ENCODE measurements at places on chromosomes 12 and 14. TPM values are rescaled to one million over a fixed set of nuclear protein-coding genes. Genes with fewer than 3 reads are reported as not detected.

DNA sequence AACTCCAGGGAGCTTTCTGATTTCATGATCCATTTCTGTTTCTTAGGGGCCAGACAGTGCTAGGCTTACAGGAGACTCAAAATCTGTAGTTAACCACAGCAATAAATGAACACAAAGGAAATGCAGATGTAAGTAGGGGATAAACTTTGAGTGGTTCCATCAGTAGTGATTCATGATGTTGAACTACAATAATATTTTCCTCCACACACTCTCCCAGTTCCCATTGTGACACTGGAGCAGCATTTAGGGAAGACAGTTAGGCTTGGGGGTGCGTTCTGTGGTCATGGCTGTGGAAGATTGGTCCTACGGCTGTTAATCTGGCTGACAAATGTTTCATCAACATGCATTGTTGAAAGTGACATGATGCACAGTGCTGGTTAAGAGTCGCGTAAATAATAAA, 66.9 kb downstream of the HMGA2 start:
- no peak overlapping the region for H3K4me3 ChIP-seq
- no peaks in the 10 kb centered on the region for H3K27me3 ChIP-seq
- H3K4me1 ChIP-seq = peaks cover 32% of the 10 kb centered on the region

DNA sequence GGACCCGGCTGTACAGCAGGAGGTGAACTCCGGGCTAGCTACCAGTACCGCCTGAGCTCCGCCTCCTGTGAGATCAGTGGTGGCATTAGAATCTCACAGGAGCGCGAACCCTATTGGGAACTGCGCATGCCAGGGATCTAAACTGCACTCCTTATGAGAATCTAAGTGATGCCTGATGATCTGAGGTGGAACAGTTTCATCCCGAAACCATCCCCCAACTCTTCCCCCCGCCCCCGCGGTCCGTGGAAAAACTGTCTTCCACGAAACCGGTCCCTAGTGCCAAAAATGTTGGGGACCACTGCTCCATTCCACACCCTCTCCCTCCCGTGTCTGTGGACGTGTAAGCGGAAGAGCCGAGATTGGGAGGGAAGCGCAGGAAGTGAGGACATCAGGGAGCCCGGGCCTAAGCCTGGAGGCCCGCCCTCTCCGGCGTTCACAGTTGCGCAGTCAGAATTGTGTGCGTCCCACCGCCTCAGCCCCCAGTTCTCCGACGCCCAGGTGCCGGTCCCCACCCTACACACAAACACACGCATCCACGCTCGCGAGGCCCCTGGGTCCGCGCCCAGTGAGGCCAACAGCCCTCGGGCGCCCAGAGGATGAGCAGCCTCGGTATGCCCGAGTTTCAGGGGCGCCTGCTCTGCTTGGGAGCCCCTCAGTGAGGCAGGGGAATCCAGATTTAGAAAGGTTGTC, 1.8 kb upstream of the RNASE4 start:
- peak overlapping the region; percentile 99 for H3K27ac ChIP-seq
- H3K36me3 ChIP-seq = no peaks in the 10 kb centered on the region
- H3K4me1 ChIP-seq = no peaks in the 10 kb centered on the region
- H3K27me3 ChIP-seq = no peaks in the 10 kb centered on the region
- DNase-seq = peak; percentile 95

DEPDC4 gene
- total RNA-seq = 1.2 TPM

SLC7A7 gene
- 6.3 TPM for total RNA-seq

- H3K27me3 ChIP-seq = no peaks in the 10 kb centered on the region
- H3K36me3 ChIP-seq = no peaks in the 10 kb centered on the region
- H3K4me3 ChIP-seq = no peak overlapping the region
- H3K4me1 ChIP-seq = no peaks in the 10 kb centered on the region
Measured at GRCh38 chr12:69106482-69107118, 132.8 kb upstream of the CPSF6 start.

IAPP gene
- not detected for total RNA-seq

GRCh38 chr12:3225154-3225795, 148.1 kb downstream of the TSPAN9 start:
- H3K36me3 ChIP-seq = no peaks in the 10 kb centered on the region
- DNase-seq = peak; percentile 57
- no peaks in the 10 kb centered on the region for H3K27me3 ChIP-seq
- H3K4me1 ChIP-seq = no peaks in the 10 kb centered on the region
- no peak overlapping the region for H3K27ac ChIP-seq

GRCh38 chr14:69703047-69704039, 63.6 kb upstream of the SRSF5 start:
- no peaks in the 10 kb centered on the region for H3K27me3 ChIP-seq
- H3K4me1 ChIP-seq = no peaks in the 10 kb centered on the region
- DNase-seq = no peak
- H3K36me3 ChIP-seq = no peaks in the 10 kb centered on the region
- H3K4me3 ChIP-seq = no peak overlapping the region

PARPBP gene
- 9.4 TPM for total RNA-seq

STAC3 gene
- 0.26 TPM for total RNA-seq

DNA sequence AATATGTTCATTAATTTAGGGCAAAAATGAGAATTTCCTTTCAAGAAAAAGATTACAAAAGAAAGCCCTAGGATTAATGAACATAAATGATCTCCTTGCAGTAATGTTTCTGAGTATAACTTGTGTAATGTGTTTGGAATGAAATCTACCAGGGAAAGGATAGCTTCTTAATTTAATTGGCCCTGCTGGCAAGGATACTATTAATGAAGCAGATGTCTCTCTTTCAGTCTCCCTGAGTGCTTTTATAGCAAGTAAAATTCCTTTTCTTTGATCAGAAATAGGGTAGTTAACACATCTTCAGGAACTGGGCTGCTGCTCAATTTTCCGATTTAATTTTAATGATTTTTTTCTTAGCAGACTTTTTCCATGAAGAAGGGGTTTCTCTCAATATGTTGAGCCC, 379.4 kb upstream of the PDE3A start:
- no peaks in the 10 kb centered on the region for H3K36me3 ChIP-seq
- H3K4me3 ChIP-seq = no peak overlapping the region

DNA sequence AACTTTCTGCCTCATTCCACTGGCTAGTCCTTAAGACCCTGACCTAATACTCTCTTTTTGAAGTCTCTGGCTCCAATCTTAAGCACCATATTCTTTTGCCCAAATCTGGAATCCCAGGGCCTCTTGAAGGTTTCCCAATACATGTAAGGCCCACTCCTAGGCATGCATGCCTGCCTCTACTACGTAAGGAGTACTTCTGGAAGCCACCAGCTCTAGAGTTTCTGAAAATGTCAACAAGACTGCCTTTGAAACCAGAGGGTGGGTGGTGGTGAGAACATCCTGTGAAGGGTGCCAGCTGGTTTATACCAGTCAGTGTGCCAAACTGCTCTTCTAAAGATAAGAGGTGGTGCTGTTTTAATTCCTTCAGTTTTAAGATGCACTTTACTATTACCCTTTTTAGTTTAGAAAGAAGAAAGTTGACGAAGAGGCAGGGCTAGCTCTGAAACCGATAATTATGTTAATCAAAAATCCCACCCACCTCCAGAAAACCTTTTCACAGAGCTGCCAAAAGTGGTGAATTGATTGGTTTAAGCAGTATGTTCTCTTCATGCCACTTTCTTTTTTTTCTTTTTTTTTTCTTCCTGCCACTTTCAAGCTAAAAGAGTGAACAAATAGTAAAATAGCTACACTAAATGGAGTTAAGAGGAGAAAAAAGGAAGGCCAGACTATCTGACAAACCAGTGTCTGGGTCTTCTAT, 8.7 kb upstream of the WDR89 start:
- H3K27me3 ChIP-seq = no peaks in the 10 kb centered on the region
- H3K36me3 ChIP-seq = no peaks in the 10 kb centered on the region
- DNase-seq = no peak
- no peak overlapping the region for H3K27ac ChIP-seq
- H3K4me3 ChIP-seq = no peak overlapping the region

DNA sequence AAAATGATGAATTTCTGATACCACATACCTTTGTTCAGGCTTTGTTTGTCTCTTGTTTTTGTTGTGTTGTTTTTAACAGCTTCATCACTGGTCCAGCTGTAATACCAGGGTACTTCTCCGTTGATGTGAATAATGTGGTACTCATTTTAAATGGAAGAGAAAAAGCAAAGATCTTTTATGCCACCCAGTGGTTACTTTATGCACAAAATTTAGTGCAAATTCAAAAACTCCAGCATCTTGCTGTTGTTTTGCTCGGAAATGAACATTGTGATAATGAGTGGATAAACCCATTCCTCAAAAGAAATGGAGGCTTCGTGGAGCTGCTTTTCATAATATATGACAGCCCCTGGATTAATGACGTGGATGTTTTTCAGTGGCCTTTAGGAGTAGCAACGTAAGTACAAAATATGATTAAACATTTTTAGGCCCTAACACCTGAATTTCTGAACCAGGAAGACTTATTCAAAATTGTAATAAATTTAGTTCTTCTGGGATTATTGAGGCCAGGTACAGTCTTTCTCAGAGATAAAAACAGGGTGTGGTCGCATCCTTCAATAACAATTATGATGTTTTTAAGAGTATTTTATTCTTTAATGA, 22.4 kb downstream of the RXYLT1 start:
- no peak for DNase-seq
- no peak overlapping the region for H3K27ac ChIP-seq
- H3K4me3 ChIP-seq = no peak overlapping the region
- H3K4me1 ChIP-seq = no peaks in the 10 kb centered on the region
- H3K36me3 ChIP-seq = no peaks in the 10 kb centered on the region

- no peak for DNase-seq
- H3K27ac ChIP-seq = no peak overlapping the region
- H3K4me1 ChIP-seq = peaks cover 25% of the 10 kb centered on the region
- no peaks in the 10 kb centered on the region for H3K36me3 ChIP-seq
- H3K27me3 ChIP-seq = peaks cover 61% of the 10 kb centered on the region
Measured at GRCh38 chr12:49342914-49343731, 3.6 kb upstream of the DNAJC22 start.

GRCh38 chr12:115798309-115798917, 479.1 kb downstream of the MED13L start:
- no peak for DNase-seq
- H3K4me1 ChIP-seq = no peaks in the 10 kb centered on the region
- no peak overlapping the region for H3K27ac ChIP-seq
- no peaks in the 10 kb centered on the region for H3K27me3 ChIP-seq

PDE6H gene
- not detected for total RNA-seq

PSMA6 gene
- 190 TPM for total RNA-seq

GRCh38 chr14:32201816-32202490, at the start of gene RNU6-7:
Gene RNU6-7, plus strand, starts transcription at chr14:32202045.
- H3K4me1 ChIP-seq = no peaks in the 10 kb centered on the region
- peak within 1 kb of the TSS; percentile 83 for H3K4me3 ChIP-seq
- DNase-seq = peak; percentile 32
- H3K27ac ChIP-seq = no peak within 1 kb of the TSS
- peaks cover 2% of the 10 kb centered on the region for H3K27me3 ChIP-seq

GRCh38 chr12:105468464-105468863, 138.0 kb downstream of the C12orf75 start:
- no peak overlapping the region for H3K4me3 ChIP-seq
- H3K27ac ChIP-seq = no peak overlapping the region
- no peak for DNase-seq
- H3K27me3 ChIP-seq = no peaks in the 10 kb centered on the region
- no peaks in the 10 kb centered on the region for H3K4me1 ChIP-seq

SENP1 gene
- 12.8 TPM for total RNA-seq

- DNase-seq = no peak
- H3K4me1 ChIP-seq = no peaks in the 10 kb centered on the region
- peaks cover 4% of the 10 kb centered on the region for H3K36me3 ChIP-seq
- no peak overlapping the region for H3K4me3 ChIP-seq
- H3K27ac ChIP-seq = no peak overlapping the region
- H3K27me3 ChIP-seq = no peaks in the 10 kb centered on the region
Measured at GRCh38 chr12:122293081-122293480, 26.8 kb upstream of the VPS33A start.

DNA sequence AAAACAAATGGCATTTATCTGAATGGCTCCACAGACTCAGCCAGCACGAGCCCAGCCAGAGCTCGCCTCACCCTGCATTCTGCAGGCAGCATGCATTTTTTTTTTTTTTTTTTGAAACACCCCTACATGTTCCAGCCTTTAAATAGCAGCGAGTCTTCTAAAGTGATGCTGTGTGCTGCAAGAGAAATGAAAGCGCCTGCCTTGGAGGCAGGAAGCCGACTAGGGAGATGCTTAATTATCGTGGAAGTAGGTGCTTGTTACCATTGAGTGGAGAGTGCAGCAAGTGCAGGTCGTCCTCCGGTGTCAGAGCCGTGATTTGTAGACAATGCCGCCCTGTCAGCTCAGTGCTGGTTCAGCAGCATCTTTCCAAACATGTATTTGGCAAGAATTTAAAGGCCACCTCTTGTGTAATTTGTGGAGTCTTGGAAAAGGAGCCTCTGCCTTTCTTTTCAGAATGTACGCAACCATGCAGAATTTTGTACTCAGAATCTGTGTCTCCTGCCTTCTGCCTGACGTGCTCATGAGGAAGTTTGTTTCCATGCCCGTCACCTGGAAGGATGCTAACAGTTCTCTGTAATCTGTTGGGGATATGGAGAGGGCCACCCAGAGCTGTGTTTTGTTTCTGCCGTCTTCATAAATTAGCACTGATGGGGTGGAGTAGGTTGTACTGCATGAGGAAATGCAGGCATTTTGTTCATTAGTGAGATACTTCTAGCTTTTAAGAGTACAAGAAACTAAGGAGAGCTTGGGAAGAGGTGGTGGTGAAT, 345.9 kb upstream of the RGS6 start:
- DNase-seq = peak; percentile 68
- peak overlapping the region; percentile 43 for H3K4me3 ChIP-seq
- H3K36me3 ChIP-seq = no peaks in the 10 kb centered on the region
- H3K27ac ChIP-seq = no peak overlapping the region
- H3K27me3 ChIP-seq = no peaks in the 10 kb centered on the region

GRCh38 chr12:24705741-24706358, 243.1 kb downstream of the BCAT1 start:
- H3K27ac ChIP-seq = no peak overlapping the region
- no peaks in the 10 kb centered on the region for H3K27me3 ChIP-seq
- H3K36me3 ChIP-seq = no peaks in the 10 kb centered on the region
- no peaks in the 10 kb centered on the region for H3K4me1 ChIP-seq

DNA sequence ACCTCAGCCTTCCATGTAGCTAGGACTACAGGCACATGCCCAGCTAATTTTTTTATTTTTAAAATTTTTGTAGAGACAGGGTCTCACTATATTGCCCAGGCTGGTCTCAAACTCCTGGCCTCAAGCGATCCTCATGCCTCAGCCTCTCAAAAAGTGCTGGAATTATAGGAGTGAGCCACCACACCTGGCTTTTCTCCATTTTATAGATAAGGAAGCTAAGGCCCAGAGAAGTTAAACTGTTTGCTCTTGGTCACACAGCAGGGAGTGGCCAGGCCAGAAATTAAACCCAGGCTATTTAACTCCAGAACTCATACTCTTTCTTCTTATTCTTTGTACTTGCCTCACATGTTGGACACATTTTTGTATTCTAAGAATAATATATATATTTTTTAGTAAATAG, 16.5 kb downstream of the UBE3B start:
- H3K4me3 ChIP-seq = no peak overlapping the region
- H3K27me3 ChIP-seq = no peaks in the 10 kb centered on the region
- no peak overlapping the region for H3K27ac ChIP-seq
- H3K36me3 ChIP-seq = peaks cover 13% of the 10 kb centered on the region

KRT3 gene
- total RNA-seq = not detected

FBXL14 gene
- total RNA-seq = 6.4 TPM

- H3K4me1 ChIP-seq = peaks cover 2% of the 10 kb centered on the region
- no peak overlapping the region for H3K4me3 ChIP-seq
- no peaks in the 10 kb centered on the region for H3K36me3 ChIP-seq
- DNase-seq = no peak
Measured at GRCh38 chr12:123762715-123763052, 583 bp downstream of the DNAH10 start.

Measured in fibroblast of lung (primary cell).